ENCODE measurements at places on chromosomes 3 and 15. TPM values are rescaled to one million over a fixed set of nuclear protein-coding genes. Genes with fewer than 3 reads are reported as not detected.

GRCh38 chr3:62249855-62250543 is 123.4 kb downstream of the FEZF2 start:
- no peak for DNase-seq

DNA sequence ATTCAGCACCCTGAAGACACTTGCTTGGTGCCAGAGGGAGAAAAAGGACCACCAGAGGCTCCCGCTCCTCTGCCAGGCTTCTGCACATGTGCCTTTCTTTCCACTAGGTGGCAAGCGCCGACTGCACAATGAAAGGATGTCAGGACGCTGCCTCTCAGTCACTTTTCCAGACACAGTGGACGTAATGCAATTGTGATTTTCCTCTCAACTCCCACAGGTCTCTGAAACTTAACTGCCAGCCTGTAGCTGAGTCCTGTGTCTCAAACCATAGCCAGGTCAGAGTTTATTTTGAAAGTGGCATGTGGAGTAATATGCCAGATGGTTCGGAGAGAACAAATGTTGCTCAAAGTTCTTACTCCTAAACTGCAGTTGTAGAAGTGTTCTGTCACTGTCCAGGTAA is 162.9 kb downstream of the ITPR1 start:
- DNase-seq: peak; percentile 26

DNA sequence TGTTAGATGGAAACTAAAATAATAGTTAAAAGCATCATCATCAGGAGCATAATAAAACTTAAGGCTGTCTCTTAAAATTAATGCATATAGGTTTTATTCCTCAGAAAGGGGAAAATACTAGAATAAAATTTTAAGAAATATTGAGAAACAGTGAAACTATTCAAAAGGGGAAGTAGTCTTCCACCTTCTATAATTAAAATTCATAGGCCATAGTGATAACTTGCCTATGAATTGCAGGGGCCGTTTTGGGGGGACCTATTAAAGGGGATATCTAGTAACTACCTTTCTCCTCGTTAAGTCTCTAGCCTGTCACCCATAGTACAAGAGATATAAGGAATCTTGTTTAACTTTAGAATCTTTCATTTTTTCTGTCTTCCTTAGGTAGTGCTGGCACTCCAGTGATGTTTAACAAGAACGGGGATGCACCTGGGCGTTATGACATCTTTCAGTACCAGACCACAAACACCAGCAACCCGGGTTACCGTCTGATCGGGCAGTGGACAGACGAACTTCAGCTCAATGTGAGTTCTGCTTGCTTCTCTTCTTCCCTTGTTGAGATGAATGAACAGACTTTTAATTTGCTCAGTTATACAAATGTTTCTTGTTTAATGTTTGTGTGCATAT is 600.4 kb downstream of the GRM7 start:
- DNase-seq: no peak

The PLOD2 gene
- 1.3 TPM for total RNA-seq

DNA sequence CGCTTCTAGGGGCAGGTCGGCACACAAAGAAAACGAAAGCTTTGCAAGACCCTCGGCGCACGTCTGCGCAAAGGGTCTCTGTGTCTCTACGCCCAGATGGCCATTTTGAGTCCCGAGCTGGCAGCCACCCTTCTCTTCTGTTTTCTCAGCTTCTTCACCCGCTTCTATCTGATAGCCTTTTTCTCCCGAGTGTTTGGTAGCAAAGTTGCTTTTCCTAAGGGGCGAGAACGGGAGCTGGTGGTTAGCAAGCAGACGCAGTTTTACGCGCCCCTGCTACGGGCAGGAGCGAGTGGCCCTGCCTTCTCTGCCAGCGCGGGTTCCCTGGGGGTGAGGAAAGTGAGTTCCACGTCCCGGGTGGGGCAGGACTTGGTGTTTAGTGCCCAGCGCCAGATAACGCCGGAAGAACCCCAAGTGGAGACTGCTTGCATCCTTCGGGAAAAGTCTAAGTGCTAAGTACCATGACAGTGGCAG is 2.9 kb upstream of the MKRN2 start:
- peak; percentile 21 for DNase-seq

DNA sequence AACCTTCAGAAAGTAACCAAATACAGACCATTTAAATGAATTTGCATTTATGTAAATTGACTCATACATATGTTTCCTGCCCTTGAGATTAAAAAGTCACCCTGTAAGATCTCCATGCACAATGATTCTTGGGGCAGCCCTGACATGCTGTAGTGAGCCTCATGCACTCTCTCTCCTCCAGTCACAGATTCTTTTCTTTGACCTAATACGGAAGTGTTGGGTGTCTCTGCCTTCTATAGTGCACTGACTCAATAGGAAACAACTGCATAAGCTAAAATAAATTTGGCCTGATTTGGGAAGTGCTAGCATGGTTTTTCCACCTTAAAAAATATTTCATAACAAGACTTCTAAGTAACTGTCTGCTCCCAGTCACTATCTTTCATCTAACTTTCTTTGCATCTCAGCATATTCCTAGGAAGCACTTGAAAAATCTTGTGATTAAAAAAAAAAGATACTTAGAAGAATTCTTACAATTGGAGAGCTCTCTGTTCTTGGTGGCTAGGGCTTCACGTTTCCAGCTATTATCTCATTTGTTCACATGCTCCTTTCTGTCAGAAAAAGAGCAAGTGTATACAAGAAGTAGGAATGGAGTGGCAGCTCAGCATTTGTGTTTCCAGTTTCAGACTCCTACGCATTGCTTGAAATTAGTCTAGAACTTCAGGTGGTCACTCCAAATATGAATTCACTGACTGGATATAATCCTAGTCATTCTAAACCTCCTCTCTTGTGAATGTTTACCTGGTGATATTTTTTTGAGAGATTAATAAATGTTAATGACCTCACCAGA is 207.9 kb upstream of the COL8A1 start:
- DNase-seq: no peak

GRCh38 chr3:190709351-190709773 is 153.1 kb downstream of the GMNC start:
- DNase-seq: no peak

- no peak for DNase-seq
Observed at GRCh38 chr3:2837910-2838309, 272.3 kb downstream of the IL5RA start.

DNA sequence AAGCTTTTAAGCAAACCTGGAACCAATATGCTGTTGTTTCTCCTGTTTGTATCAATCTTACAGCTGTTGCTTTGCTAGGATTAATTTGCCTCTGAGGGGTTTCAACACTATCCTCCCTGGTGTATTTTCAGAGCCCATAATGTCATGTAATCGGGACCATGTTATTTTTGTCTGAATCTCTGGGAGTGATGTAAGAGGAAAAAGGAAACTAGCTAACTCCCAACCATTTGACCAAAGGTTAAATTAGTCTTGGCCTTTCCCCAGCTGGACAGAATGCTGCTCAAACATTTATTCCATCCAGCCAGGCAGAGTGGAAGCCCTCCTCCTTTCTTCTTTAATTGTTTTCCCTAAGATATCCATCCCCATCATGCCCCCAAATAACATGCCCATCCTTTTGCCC is 142.2 kb downstream of the ALDH1A2 start:
- no peak for DNase-seq

DNA sequence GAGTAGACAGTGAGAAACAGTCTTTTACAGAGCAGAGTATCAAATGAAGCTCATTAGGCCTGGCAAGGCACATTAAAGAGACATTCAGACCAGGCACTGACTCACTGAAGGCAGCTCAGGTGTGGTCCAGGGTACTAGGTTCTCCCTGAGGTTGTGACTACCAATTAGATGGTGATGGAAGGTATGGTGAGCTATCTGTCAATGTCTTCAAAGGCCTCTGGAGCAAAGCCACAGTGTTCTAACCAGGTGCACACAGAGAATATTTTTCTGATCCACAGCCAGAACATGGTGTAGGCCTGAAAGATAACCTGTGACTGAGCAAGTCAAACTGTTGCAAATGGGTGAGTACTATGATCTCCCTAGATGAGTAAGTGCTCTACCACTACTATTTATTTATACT is 51.5 kb downstream of the EOMES start:
- no peak for DNase-seq

DNA sequence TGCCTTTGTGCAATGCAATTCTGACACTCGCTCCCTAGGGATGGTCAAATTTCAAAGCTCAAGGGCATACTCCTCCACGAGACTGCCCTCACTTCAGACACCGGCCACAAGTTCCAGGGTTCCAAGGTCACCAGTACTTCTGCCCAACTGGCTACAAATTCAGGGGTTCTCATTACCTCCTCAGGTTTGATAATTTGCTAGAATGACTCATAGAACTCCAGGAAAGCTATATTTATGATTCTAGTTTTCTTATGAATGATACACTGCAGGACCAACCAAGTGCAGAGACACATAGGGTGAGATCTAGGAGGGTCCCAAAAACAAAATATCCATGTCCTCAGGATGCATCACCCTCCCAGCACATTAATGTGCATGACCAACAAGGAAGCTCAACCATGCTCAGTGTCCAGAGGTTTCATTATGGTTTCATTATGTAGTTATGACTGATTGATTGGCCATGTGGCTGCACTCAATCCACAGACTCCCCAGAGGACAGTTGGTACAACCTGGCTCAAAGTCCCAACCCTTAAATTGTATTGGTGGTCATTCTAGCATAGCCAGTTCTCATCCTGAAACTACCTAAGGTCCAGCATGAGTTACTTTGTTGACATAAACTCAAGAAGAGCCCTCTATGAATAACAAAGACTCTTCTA is 170.4 kb upstream of the LRRN1 start:
- no peak for DNase-seq

- DNase-seq: no peak
Observed at GRCh38 chr15:66897416-66897815, 168.0 kb upstream of the SMAD3 start.

The STAC gene
- 0.27 TPM for total RNA-seq

DNA sequence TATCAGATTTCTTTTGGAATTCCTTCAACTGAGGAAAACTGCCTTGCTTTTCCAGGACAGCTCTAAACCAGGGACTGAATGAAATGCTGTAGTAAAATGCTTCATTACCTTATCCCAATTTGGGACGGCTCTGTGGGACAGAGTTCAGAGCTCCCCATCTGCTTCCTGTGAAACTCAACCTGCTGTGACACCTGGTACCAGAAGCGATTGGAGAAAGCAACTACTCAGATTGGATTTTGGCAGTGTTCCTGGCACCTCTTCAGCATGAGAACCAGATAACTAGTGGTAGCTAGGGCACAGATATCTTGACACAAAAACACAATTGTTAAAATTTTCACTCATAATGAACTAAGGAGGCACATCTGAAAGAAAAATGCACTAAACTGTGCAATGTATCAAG is 539.1 kb downstream of the SI start:
- no peak for DNase-seq

The FGF12 gene
- not detected for total RNA-seq

The PLXNA1 gene
- 6.7 TPM for total RNA-seq

The CCDC191 gene
- 2.2 TPM for total RNA-seq

The SNX22 gene
- total RNA-seq: 0.79 TPM

DNA sequence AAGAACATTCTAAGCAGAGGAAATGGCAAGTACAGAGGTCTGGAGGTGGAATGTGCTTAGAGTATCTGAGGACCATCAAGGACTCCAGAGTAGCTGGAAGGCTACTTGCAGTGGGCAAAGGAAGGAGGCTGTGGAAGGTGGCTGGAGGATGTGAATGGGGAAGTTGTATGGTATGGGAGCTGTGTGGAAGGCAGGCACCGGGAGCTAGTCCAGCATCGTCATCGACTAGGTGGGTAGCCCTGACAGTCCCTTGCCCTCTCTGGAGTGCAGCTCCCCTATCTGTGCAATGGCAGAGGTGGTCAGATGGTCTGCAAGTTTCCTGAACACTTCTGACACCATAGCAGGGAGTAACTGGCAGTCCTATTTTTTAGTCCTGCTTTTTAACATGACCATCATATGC is 19.3 kb downstream of the CCDC13 start:
- no peak for DNase-seq

- no peak for DNase-seq
Observed at GRCh38 chr3:170740726-170741591, 129.0 kb downstream of the RPL22L1 start.

- DNase-seq: no peak
Observed at GRCh38 chr15:61978225-61978624, 82.0 kb downstream of the VPS13C start.

All from activated CD4-positive, alpha-beta T cell treated with anti-CD3 and anti-CD28 coated beads for 36 hours (primary cell).